ENCODE measurements at places on chromosomes 2 and 18. TPM values are rescaled to one million over a fixed set of nuclear protein-coding genes. Genes with fewer than 3 reads are reported as not detected.

The TCF7L1 gene
- total RNA-seq: 0.59 TPM

DNA sequence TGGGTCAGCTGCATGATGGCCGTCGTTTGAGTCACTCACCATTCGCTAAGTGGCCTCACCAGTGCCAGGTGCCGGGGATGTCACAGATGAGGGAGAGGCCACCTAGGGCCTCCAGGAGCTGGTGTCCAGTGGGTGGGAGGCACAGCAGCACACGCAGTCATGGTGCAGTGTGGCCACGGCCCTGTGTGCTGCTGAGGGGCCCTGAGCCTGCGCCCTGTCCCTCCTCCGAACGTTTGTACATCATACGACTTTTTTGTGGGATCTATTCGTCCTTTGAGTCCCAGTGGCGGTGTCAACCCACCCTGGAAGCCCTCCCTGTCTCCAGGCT is 30.1 kb upstream of the ODC1 start:
- no peak for DNase-seq

- DNase-seq: peak; percentile 58
Measured at GRCh38 chr2:106104332-106105062, 89.6 kb downstream of the UXS1 start.

GRCh38 chr2:5696945-5697521 is 4.8 kb downstream of the SOX11 start:
- DNase-seq: no peak

- DNase-seq: no peak
Measured at GRCh38 chr2:102245266-102246151, 58.7 kb downstream of the IL1RL2 start.

Measured in uterus (tissue), 4 donors.